ENCODE measurements at places on chromosomes 16 and 17.

GRCh38 chr17:5667871-5668270 lies 83.6 kb upstream of the NLRP1 start:
- DNase-seq: no peak

GRCh38 chr17:48486557-48486956 lies 44.3 kb downstream of the HOXB1 start:
- no peak for DNase-seq

DNA sequence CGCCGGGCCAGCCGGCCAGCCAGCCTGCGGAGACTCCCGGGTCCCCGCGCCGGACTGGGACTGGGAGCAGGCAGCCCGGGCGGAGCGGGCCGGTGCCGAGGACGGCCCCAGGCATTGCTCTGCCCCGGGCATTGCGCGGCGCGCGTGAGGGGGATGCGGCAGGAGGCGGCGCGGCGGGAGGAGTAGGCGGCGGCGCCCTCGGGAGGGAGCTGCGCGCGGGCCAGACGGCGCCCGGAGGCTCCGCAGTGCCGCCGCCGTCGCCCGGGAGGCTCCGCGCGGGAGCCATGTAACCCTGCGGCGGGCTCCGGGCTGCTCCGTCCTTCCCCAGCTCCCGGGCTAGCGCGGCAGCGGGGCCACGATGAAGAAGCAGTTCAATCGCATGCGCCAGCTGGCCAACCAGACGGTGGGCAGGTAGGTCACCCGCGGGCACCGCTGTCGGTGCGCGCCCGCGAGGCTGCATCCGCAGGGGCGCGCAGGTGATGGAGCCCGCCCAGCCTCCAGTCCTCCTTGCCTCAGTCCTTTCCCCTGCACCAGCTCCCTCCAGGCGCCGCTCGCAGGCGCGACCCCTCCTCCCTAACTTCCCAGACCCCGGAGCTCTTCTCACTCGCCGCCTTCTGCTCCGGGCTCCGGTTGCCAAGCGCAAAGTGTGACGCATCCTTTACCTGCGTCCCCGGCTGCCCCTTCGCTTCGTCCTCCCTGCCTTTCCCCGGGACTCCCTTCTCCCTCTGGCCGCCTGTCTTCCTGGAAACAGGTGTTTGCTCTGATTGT lies at the start of gene ARHGAP44:
Gene ARHGAP44 (plus strand): TSS at position 18 of the 768 bp plus-strand sequence. CDS start 341 bp downstream, at position 359.
- no peak for DNase-seq

DNA sequence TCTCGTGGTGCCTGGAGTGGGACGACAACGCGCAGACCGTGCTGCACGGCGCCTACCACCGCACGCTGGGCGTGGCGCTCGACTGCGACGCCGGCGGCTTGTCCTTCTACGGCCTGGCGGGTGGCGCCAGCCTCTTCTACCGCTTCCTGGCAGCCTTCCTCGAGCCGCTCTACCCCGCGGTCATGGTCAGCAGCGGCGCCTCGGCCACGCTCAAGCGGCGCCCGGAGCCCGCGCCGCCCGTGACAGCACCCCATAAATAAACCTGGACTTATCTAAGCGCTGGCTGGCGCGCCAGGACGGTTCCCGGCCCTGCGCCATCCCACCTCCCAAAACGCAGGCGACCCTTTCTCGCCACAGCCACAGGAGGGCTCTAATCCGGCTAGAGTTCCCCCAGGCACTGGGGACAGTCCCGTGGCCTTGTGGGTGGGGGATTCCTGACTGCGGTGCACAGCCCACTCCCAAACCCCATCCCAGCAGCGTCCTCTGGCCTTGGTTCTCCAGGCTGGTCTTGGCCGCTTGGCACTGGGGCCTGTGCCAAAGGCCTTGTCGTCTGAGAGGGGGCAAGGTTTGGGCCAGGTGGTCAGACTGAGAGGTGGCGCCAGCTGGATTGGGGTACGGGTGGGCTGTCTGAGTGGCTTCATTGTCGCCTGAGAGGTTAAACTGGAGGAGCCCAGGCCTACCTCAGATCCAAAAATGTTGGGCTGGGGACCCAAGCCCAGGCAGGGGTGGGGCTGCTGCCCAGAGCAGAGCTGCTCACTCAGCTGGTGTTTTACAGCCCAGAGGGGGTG lies 10.1 kb upstream of the SLC16A5 start:
- DNase-seq: peak; percentile 69

Data from GM18507 (cell line).